Adrenal gland (tissue), 19 donors: ENCODE measurements at places on chromosomes 6 and 20. TPM values are rescaled to one million over a fixed set of nuclear protein-coding genes. Genes with fewer than 3 reads are reported as not detected.

- H3K4me1 ChIP-seq: peaks cover 48% of the 10 kb centered on the region
- H3K4me3 ChIP-seq: no peak overlapping the region
- no peaks in the 10 kb centered on the region for H3K27me3 ChIP-seq
These were observed 3.8 kb downstream of the ELOVL5 start for GRCh38 chr6:53344969-53345368.

The SRMS gene
- not detected for total RNA-seq

The TINAG gene
- total RNA-seq: not detected

GRCh38 chr6:105596284-105596755 lies 193.4 kb upstream of the PREP start:
- no peak overlapping the region for H3K4me3 ChIP-seq
- H3K27ac ChIP-seq: no peak overlapping the region
- H3K27me3 ChIP-seq: no peaks in the 10 kb centered on the region
- no peaks in the 10 kb centered on the region for H3K36me3 ChIP-seq
- peaks cover 20% of the 10 kb centered on the region for H3K4me1 ChIP-seq

GRCh38 chr6:155122199-155122950 lies 127.3 kb downstream of the TIAM2 start:
- no peak overlapping the region for H3K27ac ChIP-seq
- H3K36me3 ChIP-seq: no peaks in the 10 kb centered on the region
- peaks cover 3% of the 10 kb centered on the region for H3K4me1 ChIP-seq
- H3K4me3 ChIP-seq: no peak overlapping the region
- no peaks in the 10 kb centered on the region for H3K27me3 ChIP-seq
- no peak for DNase-seq

The RIPPLY2 gene
- not detected for total RNA-seq

DNA sequence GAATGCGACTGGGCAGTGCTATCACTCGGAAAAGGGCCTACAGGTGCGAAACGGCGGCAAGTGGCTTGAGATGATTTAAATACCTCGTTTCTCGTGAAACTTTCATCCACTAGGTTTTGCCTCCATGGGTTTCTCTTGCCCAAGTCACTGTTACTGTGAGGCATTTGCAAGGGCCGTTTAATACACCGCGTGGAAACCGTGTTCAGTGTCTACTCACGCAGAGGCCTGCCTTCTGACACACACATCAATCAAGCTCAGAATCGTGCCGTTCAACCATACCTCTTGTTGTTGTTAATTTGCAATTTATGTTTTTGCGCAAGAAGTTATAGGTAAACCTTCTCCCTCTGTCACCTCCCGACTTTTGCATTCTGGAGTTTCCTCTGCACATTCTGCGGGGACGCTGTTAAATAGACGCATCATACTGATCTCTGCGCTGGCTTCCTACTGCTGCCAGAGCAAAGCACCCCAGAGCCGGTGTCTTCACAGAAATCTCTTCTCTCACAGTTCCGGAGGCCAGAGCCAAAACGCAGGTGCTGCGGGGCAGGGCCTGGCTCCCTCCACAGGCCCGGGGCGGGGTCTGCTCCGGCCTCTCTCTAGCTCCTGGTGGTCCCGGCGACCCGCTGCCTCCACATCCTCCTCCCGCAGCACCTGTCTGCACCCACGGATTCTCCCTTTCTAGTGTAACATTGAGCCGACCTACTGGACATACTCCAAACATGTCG lies 251.4 kb downstream of the SMOC2 start:
- no peak overlapping the region for H3K27ac ChIP-seq
- H3K4me3 ChIP-seq: no peak overlapping the region
- no peaks in the 10 kb centered on the region for H3K27me3 ChIP-seq
- no peaks in the 10 kb centered on the region for H3K36me3 ChIP-seq

The PGC gene
- total RNA-seq: not detected

DNA sequence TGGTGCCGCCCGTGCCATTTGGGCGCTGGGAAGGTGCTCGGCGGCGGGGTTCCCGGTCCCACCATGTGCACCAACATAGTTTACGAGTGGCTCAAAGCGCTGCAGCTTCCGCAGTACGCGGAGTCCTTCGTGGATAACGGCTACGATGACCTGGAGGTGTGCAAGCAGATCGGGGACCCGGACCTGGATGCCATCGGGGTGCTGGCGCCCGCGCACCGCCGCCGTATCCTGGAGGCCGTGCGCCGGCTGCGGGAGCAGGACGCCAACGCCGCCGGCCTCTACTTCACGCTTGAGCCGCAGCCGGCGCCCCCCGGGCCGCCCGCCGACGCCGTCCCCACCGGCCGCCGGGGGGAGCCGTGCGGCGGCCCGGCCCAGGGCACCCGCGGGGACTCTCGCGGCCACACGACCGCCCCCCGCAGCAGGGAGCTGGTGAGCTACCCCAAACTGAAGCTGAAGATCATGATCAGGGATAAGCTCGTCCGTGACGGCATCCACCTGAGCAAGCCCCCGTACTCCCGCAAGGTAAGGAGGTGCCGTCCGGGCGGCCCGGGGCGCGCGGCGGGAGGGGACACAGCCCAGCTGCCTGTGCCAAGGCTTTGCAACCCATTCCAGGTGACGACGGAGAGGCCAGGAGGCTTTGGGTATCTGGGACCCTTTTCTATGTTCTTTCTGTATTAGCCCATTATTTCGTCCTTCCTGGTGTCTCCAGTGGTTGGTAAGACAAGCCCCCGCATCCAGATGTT lies 547 bp downstream of the SAMD5 start:
- H3K4me1 ChIP-seq: peaks cover 4% of the 10 kb centered on the region
- H3K27me3 ChIP-seq: peaks cover 23% of the 10 kb centered on the region
- no peak for DNase-seq
- H3K4me3 ChIP-seq: peak overlapping the region; percentile 60

The PLTP gene
- 651 TPM for total RNA-seq

DNA sequence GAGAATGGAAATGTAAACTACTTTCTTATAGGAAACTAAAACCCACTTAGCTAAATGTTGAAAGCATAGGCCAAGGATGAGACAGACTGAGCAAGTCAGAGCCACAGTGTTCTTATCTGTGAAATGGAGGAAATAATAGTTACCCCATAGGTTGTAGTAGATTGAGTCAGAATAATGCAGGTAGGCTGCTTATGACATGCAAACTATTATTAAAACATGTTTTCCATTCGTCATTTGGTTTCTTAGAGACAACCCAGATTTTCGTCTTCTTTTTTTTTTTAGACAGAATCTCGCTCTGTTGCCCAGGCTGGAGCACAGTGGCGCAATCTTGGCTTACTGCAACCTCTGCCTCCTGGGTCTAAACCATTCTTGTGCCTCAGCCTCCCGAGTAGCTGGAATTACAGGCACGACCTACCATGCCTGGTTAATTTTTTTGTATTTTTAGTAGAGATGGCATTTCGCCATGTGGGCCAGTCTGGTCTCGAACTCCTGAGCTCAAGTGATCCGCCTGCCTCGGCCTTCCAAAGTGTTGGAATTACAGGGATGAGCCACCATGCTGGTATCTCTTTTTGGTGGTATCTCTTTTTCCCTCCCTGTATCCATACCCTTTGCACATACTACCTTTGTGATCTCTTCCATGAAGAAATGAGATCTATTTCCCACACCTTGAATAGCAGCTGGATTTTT lies 196.5 kb upstream of the ZNF217 start:
- no peak for DNase-seq
- H3K27ac ChIP-seq: no peak overlapping the region
- no peak overlapping the region for H3K4me3 ChIP-seq
- no peaks in the 10 kb centered on the region for H3K4me1 ChIP-seq
- H3K27me3 ChIP-seq: no peaks in the 10 kb centered on the region

The RNGTT gene
- total RNA-seq: 10.4 TPM

DNA sequence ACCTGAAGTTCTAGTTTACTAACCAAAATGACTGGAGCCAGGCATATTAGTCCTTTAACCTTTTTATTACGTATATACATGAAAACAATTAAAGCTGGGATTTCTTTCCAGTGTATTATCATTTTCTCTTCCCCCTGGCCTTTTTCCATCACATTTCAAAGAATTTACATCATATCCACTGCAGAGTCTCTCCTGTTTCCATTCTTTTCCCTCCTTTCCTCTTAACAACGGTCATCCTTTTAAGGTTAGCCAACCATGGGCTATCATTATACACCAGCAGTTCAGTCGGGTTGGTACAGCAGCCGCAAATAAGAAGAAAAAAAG lies 104.6 kb downstream of the TFAP2A start:
- no peaks in the 10 kb centered on the region for H3K4me1 ChIP-seq
- H3K27ac ChIP-seq: no peak overlapping the region
- DNase-seq: no peak
- no peaks in the 10 kb centered on the region for H3K27me3 ChIP-seq

DNA sequence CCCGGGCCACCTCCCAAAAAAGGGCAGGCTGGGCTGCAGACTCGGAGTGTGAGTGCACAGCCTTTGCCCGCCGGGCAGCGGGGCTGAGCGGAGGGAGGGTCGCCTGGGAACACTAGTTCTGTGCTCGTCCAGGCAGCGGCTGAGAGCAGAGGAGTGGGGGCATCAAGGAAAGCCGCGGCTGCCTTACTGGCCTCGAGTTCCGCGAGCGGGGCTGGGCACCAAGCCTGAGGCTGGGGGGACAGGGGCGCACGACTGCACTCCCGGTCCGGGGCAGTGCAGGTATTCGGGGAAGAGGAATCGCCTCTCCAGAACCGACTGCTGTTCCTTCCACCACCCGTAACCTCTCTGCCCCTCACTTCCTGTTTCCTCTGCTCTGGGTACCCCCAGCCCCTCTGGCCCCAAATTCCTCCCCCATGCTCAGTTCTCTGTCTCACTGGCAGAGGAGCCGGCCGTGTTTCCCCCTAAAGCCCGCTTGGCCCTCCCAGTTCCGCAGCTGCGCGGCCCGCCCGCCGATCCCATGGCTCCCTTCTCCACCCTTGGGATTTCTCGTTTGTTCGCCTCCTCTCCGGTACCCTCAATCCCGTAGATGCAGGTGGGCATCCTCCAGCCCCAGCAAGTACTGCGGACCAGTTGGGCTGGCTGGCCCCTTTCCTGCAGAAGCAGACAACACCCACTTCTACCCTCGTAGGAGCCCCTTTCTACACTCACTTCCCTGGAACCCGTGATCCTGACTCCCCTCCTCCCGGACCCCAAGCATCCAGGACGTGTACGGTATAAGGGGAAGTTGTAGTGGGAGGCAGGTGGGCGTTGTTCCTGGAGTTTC lies 5.1 kb downstream of the RING1 start:
- H3K4me1 ChIP-seq: peaks cover 16% of the 10 kb centered on the region
- H3K4me3 ChIP-seq: no peak overlapping the region
- H3K36me3 ChIP-seq: no peaks in the 10 kb centered on the region
- H3K27ac ChIP-seq: no peak overlapping the region
- no peaks in the 10 kb centered on the region for H3K27me3 ChIP-seq
- DNase-seq: no peak

The TFAP2D gene
- total RNA-seq: not detected

The MLIP gene
- total RNA-seq: 2.7 TPM

GRCh38 chr20:63222541-63222940 lies 6.6 kb upstream of the YTHDF1 start:
- no peaks in the 10 kb centered on the region for H3K27me3 ChIP-seq
- no peak overlapping the region for H3K27ac ChIP-seq
- no peak for DNase-seq
- H3K36me3 ChIP-seq: no peaks in the 10 kb centered on the region
- H3K4me1 ChIP-seq: peaks cover 5% of the 10 kb centered on the region
- no peak overlapping the region for H3K4me3 ChIP-seq

The ME1 gene
- 86.8 TPM for total RNA-seq

DNA sequence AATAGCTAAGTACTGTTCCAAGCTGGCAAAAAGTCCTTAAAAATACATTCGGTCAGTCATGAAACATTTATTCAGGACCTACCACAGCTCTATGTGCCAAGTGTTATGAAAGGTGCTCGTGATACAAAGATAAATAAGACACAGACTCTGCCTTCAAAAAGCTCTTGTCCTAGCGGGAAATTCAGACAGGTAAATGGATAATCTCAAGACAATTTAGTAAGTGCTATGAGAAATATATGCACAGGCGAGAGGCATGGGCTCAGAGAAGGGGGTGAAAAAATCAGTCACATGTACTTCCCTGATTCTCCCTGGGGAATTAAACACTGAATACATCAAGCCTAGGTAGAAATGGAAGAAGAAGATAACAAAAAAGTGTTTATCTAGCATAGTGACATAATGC lies 49.8 kb upstream of the HEY2 start:
- no peaks in the 10 kb centered on the region for H3K36me3 ChIP-seq
- no peak overlapping the region for H3K27ac ChIP-seq
- no peak overlapping the region for H3K4me3 ChIP-seq
- H3K27me3 ChIP-seq: no peaks in the 10 kb centered on the region
- H3K4me1 ChIP-seq: no peaks in the 10 kb centered on the region
- DNase-seq: no peak

- no peak overlapping the region for H3K27ac ChIP-seq
- DNase-seq: peak; percentile 17
- H3K36me3 ChIP-seq: no peaks in the 10 kb centered on the region
- no peaks in the 10 kb centered on the region for H3K27me3 ChIP-seq
These were observed 291.0 kb downstream of the ZFAND3 start for GRCh38 chr6:38110481-38110971.

GRCh38 chr20:52263757-52264156 lies 72.2 kb upstream of the ZFP64 start:
- H3K27ac ChIP-seq: no peak overlapping the region
- H3K36me3 ChIP-seq: no peaks in the 10 kb centered on the region
- H3K4me3 ChIP-seq: no peak overlapping the region
- no peaks in the 10 kb centered on the region for H3K4me1 ChIP-seq
- no peak for DNase-seq
- H3K27me3 ChIP-seq: no peaks in the 10 kb centered on the region

DNA sequence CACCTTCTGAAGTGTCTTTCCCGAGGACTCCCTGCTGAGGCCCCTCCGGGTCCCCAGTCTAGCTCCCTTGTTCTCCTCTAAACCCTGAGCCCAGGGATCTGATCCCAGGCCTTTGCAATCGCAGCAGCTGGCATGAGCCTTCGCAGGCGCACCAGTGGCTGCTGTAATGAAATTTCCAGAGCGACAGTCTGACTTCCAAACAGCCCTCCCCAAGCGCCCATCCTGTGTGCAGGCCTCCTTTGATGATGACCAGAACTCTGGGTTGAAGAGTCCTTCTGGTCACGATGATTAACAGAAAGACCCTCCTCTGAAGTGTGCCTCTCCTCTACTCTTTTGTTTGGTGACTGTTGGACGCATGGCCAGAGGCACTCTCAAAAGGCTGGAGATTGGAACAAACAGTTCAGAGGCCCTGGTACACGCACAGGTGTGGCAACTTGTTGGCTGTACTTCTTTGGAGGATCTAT lies 89.1 kb upstream of the MPC1 start:
- DNase-seq: no peak
- peaks cover 3% of the 10 kb centered on the region for H3K36me3 ChIP-seq
- no peaks in the 10 kb centered on the region for H3K4me1 ChIP-seq
- no peaks in the 10 kb centered on the region for H3K27me3 ChIP-seq

The RNF217 gene
- total RNA-seq: 4.6 TPM
